Lower lobe of right lung (tissue), 2 donors: ENCODE measurements at places on chromosomes 12 and 14. TPM values are rescaled to one million over a fixed set of nuclear protein-coding genes. Genes with fewer than 3 reads are reported as not detected.

The RASSF8 gene
- 62.1 TPM for total RNA-seq

- no peak for DNase-seq
These were observed 1.2 kb downstream of the MMP17 start for GRCh38 chr12:131829356-131829747.

DNA sequence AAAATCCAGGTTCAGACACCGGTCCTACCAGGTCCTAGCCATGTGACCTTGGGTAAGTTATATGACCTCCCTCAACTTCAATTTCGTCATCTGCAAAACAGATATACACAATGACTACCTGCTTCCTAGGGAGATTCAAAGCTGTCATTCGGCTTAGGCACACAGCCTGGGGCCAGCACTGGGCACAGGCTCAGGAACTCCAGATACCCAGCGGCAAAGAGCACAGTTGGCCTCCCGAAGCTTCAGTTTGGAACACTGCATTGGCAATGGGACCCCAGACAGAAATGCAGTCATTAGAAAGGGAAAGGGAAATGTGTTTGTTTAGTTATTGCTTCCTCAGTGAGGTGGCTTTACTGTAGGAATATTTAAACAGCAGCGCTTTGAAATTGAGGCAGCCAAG lies 11.4 kb downstream of the PLEKHG6 start:
- no peak for DNase-seq

- DNase-seq, result no peak
These were observed 247.2 kb downstream of the ALX1 start for GRCh38 chr12:85527192-85527591.

The TMEM253 gene
- 0.50 TPM for total RNA-seq

The MSI1 gene
- 0.44 TPM for total RNA-seq
